ENCODE measurements at places on chromosomes 12 and 14. TPM values are rescaled to one million over a fixed set of nuclear protein-coding genes. Genes with fewer than 3 reads are reported as not detected.

The KRT83 gene
- total RNA-seq, result not detected

The CAPZA3 gene
- total RNA-seq, result not detected

The BLOC1S1 gene
- total RNA-seq, result 52.3 TPM

The GPR84 gene
- not detected for total RNA-seq

The CTSG gene
- not detected for total RNA-seq

The DTX3 gene
- 37.8 TPM for total RNA-seq
